Mesendoderm (in vitro differentiated cells): ENCODE measurements at places on chromosomes 4 and X.

DNA sequence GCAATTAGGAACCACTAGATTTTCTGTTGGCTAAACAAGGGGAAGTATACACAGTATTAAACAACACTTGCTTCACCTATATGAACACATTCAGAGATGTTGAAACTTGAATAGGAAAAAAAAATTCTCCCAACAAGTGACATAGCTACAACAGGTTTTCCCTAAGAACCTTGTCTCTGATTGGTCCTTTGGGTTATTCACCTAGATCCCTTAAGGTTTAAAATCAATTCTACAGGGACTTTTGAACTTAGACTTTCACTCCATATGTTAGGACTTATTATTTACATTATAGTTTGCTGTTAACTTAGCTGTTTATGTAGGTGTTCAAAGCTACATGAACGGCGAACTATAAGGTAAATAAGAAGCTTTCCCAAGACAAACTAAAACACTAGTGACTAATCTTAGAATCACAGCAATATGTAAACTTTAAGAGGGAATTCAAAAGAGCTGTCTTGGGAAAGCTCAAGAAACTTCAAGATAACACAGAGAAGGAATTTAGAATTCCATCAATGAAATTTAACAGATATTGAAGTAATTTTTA lies 72.2 kb upstream of the ZXDB start:
- H3K36me3 ChIP-seq, result no peaks in the 10 kb centered on the region
- H3K4me3 ChIP-seq, result no peak overlapping the region
- no peaks in the 10 kb centered on the region for H3K27me3 ChIP-seq
- H3K27ac ChIP-seq, result no peak overlapping the region
- no peak for DNase-seq

DNA sequence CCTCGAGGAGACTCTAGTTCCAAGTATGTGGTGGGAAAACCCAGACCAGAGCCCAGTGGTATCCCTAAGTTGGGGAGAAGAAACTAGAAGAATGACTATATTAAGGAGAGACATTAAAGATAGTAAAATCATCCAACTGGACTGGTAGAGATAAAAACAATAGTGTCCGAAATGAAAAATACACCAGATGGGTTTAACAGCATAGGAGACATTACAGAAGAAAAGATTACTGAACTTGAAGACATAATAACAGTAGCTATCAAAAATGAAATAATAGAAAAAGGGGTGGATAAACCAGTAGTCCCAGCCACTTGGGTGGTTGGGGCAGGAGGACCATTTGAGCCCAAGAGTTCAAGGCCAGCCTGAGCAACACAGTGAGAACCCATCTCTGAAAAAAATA lies 31.9 kb downstream of the SMIM14 start:
- no peaks in the 10 kb centered on the region for H3K36me3 ChIP-seq
- H3K4me3 ChIP-seq, result no peak overlapping the region
- H3K27me3 ChIP-seq, result no peaks in the 10 kb centered on the region

- H3K4me3 ChIP-seq, result no peak overlapping the region
- no peak overlapping the region for H3K27ac ChIP-seq
- no peak for DNase-seq
- H3K4me1 ChIP-seq, result no peaks in the 10 kb centered on the region
- no peaks in the 10 kb centered on the region for H3K27me3 ChIP-seq
Observed at GRCh38 chr4:168580228-168580627, 83.4 kb downstream of the PALLD start.

DNA sequence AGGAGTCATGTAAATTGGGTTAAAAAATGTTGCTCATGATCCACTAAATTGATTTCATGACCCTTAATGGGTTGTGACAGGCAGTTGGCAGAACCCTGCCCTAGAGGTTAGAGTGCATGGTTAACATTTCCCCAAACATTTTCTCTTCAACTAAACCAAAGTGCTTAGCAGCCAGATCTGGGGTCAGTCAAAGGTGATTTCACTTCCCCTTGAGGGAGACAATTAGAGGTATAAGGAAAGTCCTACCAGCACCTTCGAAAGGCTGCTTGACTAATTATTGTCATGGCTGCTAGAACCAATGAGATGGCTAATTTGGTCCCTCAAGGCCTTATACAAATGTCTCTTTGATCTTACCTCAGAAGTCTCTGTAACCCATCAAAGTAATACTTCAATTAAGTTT lies 30.9 kb upstream of the INTS6L start:
- H3K4me1 ChIP-seq, result no peaks in the 10 kb centered on the region
- no peak overlapping the region for H3K4me3 ChIP-seq
- no peak overlapping the region for H3K27ac ChIP-seq
- no peak for DNase-seq
- no peaks in the 10 kb centered on the region for H3K36me3 ChIP-seq

DNA sequence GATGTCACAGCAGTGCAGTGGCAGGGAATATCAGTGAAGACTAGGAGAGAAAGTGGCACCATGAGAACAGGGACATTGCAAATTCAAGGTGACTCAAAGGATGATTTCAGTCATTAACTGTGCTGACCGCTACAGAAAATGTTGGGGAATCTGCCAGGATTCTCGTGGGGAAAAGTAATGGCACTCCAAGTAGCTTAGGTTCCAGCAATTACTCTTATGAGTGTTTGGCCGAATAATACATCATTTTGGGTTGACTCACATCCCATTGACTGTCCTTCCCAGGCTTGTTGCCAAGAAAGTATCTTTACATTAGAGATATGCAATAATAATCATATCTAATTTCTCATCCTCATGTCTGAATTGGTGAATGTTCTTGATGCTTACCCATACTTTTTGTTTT lies 1411.1 kb upstream of the PCDH7 start:
- H3K36me3 ChIP-seq, result no peaks in the 10 kb centered on the region
- H3K4me1 ChIP-seq, result no peaks in the 10 kb centered on the region
- no peak overlapping the region for H3K4me3 ChIP-seq

GRCh38 chr4:149709640-149710039 lies 106.0 kb downstream of the IQCM start:
- H3K27ac ChIP-seq, result no peak overlapping the region
- no peaks in the 10 kb centered on the region for H3K36me3 ChIP-seq
- no peaks in the 10 kb centered on the region for H3K4me1 ChIP-seq

- no peaks in the 10 kb centered on the region for H3K36me3 ChIP-seq
- no peaks in the 10 kb centered on the region for H3K27me3 ChIP-seq
- DNase-seq, result peak; percentile 35
- peak overlapping the region; percentile 76 for H3K27ac ChIP-seq
- H3K4me1 ChIP-seq, result no peaks in the 10 kb centered on the region
Observed at GRCh38 chrX:132022198-132022966, 720 bp upstream of the STK26 start.

DNA sequence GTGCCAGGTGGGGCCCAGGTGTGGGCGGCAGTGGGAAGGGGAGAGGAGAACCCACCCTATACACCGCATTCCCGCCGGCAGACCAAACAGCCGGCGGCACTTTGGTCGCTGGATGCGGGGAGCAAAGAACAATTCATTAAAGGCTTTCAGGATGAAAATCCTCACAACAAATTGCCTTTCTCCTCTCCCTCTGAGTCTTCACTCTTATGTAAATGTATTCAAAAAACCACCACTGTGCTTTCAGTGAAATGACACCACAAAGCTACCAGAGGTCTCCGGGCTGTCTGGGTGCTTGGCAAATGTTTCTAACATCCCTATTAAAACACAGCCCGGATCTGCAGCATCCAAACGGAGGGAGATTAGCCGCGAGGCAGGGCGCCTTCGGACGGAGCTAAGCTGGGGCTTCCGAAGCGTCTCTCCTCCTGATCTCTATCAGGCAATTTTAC lies 171.8 kb upstream of the TBL1X start:
- DNase-seq, result peak; percentile 67
- H3K36me3 ChIP-seq, result no peaks in the 10 kb centered on the region
- H3K27me3 ChIP-seq, result no peaks in the 10 kb centered on the region
- no peak overlapping the region for H3K4me3 ChIP-seq

DNA sequence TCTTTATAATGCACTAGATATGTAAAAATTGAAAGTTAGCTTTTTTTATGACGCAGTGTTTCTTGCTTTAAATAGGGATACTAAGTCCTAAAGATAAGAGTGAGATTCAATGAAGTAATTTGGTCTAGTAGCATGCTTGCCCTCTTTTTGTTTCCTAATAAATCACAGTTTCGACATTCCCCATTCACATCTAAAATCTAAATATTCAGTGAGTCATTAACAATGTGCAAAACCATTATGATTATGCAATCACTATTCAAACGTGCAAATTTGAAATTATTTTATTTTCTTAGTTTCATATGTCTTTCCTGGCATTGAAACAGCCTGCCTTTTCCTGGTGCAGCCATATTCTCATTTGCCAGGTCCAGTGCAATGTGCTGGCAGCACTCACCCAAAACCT lies 1350.5 kb upstream of the PABPC4L start:
- H3K4me3 ChIP-seq, result no peak overlapping the region
- H3K27ac ChIP-seq, result no peak overlapping the region

GRCh38 chrX:107102980-107103379 lies 15.6 kb downstream of the RBM41 start:
- H3K27me3 ChIP-seq, result no peaks in the 10 kb centered on the region
- no peaks in the 10 kb centered on the region for H3K4me1 ChIP-seq
- H3K27ac ChIP-seq, result no peak overlapping the region
- no peak overlapping the region for H3K4me3 ChIP-seq
- no peaks in the 10 kb centered on the region for H3K36me3 ChIP-seq

GRCh38 chrX:150465881-150466775 lies 102.3 kb upstream of the MTM1 start:
- no peaks in the 10 kb centered on the region for H3K36me3 ChIP-seq
- no peak for DNase-seq
- H3K27me3 ChIP-seq, result no peaks in the 10 kb centered on the region
- H3K27ac ChIP-seq, result no peak overlapping the region
- no peak overlapping the region for H3K4me3 ChIP-seq

GRCh38 chrX:17405225-17405969 lies 30.4 kb downstream of the NHS start:
- H3K36me3 ChIP-seq, result no peaks in the 10 kb centered on the region
- no peak overlapping the region for H3K27ac ChIP-seq
- peaks cover 1% of the 10 kb centered on the region for H3K4me1 ChIP-seq
- no peaks in the 10 kb centered on the region for H3K27me3 ChIP-seq
- peak; percentile 54 for DNase-seq

DNA sequence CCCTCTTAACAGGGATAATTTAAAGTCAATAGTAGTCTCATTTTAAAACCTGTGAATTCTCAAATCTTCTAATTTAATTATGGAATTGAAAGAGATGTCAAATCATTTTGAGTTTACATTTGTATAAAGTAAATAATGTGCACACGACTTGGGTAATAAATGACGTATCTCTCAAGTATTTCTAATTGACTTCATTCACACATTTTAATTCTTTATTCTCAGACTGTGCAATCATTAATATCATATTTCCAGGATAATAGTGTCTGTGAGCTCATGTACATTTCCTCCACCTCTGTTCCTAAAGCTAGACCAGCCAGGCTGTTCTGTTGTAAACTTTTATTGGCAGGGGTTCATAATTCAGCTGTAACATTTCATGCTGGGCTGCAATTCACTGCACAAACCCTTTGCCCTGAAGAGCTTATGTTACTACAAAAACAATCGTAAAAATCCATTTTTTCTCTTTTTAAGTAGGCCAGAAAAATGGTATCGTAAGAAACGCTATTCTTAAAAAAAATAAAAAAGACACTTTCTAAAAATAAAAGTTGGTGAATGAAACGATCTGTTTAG lies 1103.1 kb upstream of the TENM3 start:
- no peak overlapping the region for H3K4me3 ChIP-seq
- H3K36me3 ChIP-seq, result no peaks in the 10 kb centered on the region
- no peaks in the 10 kb centered on the region for H3K4me1 ChIP-seq
- DNase-seq, result no peak
- no peaks in the 10 kb centered on the region for H3K27me3 ChIP-seq

DNA sequence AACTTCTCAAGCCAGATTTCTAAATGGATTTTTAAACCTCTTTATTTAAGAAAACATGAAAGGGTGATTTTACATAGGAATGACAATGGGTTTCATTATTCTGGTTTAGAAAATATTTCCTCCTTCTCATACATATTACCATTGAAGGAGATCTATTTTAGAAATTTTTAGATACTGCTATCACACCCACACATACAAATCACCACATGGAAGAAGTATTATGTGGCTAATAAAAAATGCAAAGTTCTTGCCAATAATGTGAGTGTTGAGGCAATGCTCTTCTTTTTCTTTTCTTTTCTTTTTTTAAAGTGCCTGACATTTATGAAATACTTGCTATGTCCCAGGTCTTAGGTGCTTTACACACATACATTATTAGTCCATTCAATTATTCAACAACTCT lies 6.8 kb downstream of the STAP1 start:
- H3K27me3 ChIP-seq, result no peaks in the 10 kb centered on the region
- H3K27ac ChIP-seq, result no peak overlapping the region
- H3K4me3 ChIP-seq, result no peak overlapping the region
- no peaks in the 10 kb centered on the region for H3K4me1 ChIP-seq

GRCh38 chrX:5528057-5528456 lies 700.6 kb downstream of the NLGN4X start:
- no peaks in the 10 kb centered on the region for H3K27me3 ChIP-seq
- H3K27ac ChIP-seq, result no peak overlapping the region
- DNase-seq, result no peak
- H3K4me1 ChIP-seq, result no peaks in the 10 kb centered on the region
- H3K4me3 ChIP-seq, result no peak overlapping the region

- H3K27me3 ChIP-seq, result no peaks in the 10 kb centered on the region
- H3K4me1 ChIP-seq, result no peaks in the 10 kb centered on the region
- no peak for DNase-seq
- H3K36me3 ChIP-seq, result no peaks in the 10 kb centered on the region
- H3K4me3 ChIP-seq, result no peak overlapping the region
- no peak overlapping the region for H3K27ac ChIP-seq
Observed at GRCh38 chrX:16665089-16665488, 15.1 kb downstream of the S100G start.

GRCh38 chr4:3486541-3487540 lies 23.7 kb downstream of the DOK7 start:
- peaks cover 2% of the 10 kb centered on the region for H3K4me1 ChIP-seq
- H3K36me3 ChIP-seq, result no peaks in the 10 kb centered on the region
- no peaks in the 10 kb centered on the region for H3K27me3 ChIP-seq
- no peak overlapping the region for H3K27ac ChIP-seq
- H3K4me3 ChIP-seq, result no peak overlapping the region
- peak; percentile 31 for DNase-seq

- no peak overlapping the region for H3K4me3 ChIP-seq
- no peak overlapping the region for H3K27ac ChIP-seq
- no peaks in the 10 kb centered on the region for H3K36me3 ChIP-seq
- H3K27me3 ChIP-seq, result no peaks in the 10 kb centered on the region
- peaks cover 4% of the 10 kb centered on the region for H3K4me1 ChIP-seq
- DNase-seq, result no peak
Observed at GRCh38 chrX:139930401-139930800, 2.5 kb downstream of the ATP11C start.

- no peak overlapping the region for H3K27ac ChIP-seq
- H3K36me3 ChIP-seq, result peaks cover 11% of the 10 kb centered on the region
- H3K4me3 ChIP-seq, result no peak overlapping the region
- DNase-seq, result no peak
Observed at GRCh38 chrX:153714256-153714655, 9.9 kb downstream of the BCAP31 start.
